ENCODE measurements at places on chromosomes 11 and 22.
A peak's percentile ranks its signal among the peaks of the same experiment; 100 is the strongest.

DNA sequence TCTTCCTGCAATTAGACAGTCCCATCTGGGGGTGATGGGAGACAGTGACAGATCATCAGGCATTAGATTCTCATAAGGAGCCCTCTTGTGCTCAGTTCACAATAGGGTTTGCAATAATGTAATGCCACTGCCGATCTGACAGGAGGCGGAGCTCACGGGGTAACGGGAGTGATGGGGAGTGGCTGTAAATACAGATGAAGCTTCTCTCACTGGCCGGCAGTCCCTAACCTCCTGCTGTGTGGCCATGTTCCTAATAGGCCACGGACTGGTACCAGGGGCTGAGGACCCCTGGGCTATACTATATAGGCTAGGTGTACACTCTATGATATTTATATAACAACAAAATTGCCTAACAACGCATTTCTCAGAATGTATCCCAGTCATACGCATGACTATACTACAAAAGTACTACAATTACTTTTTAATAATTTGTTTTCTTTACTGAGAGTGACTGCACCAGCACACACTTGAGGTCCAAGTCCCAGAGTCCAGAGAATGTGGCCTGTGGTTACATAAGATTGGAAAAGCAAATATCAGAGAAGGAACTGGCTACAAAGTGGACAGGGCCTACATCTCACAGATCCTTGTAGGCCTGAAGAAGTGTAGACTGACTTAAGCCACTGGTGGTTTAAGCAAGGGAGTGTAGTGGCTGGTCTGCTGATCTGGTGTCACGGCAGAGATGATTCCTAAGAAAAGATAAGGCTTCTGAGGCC lies 200.0 kb downstream of the LARGE1 start:
- no peak for DNase-seq

GRCh38 chr22:27218012-27218920 lies 560.9 kb downstream of the MIAT start:
- no peak for DNase-seq

- DNase-seq = peak; percentile 73
Measured at GRCh38 chr11:65446446-65447277, 24.1 kb downstream of the NEAT1 start.

DNA sequence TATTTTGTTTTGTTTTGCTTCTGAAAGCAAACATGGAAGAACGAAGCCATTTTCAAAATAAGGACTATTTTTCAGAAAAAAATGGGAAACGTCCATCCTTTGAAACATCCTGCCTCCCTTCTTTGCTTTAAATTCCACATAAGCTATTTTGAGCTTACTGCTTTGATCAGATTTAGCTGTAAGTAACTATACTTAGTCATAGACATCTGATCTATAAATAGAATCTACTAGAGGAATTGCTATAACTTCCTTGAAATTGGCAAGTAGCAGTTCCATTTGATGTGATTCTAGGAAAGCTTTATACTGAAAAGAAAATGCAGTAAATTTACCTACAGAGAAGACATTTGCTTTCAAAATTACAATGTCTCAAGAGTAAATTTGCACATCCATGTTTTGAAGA lies 305.8 kb downstream of the TTC28 start:
- peak; percentile 44 for DNase-seq

GRCh38 chr22:27616033-27616432 lies 185.5 kb downstream of the MN1 start:
- no peak for DNase-seq

- DNase-seq = no peak
Measured at GRCh38 chr22:26822313-26822712, 164.9 kb downstream of the MIAT start.

GRCh38 chr11:47714554-47715081 lies 551 bp downstream of the AGBL2 start:
- DNase-seq = peak; percentile 11

DNA sequence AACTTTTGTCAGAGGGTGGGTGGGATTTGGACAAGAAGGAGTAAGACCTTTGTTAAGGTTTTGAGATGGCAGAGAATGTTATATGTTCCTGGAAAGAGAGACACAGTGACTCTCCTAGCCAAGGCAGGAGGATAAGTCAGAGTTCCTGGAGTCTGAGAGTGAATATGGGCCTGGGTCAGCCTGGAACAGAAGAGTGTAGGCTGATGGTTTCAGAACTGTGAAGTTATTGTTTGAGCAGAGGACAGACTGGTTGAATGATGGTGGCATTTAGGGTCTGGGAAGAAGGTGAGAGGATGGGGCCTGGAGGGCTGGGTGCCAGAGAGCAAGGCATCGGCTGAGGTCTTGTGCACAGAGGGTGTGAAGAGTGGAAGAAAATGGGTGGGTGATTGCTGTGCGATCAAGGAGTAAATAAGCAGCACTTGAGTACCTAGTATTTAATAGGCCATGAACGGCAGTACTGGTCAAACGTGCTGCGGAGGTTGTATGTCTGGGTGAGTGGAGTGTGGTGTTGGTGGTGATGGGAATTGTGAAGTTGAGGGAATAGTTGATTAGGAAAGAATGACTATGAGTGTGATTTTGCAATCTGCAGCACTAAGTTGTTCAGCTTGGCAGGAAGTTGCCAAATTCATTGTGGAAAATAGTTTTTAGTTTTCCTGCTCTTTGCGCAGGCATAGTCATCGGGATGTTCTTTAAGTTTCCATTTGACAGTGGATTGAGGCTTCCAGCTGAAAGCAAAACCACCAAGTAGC lies 1.8 kb downstream of the PANX1 start:
- peak; percentile 94 for DNase-seq

DNA sequence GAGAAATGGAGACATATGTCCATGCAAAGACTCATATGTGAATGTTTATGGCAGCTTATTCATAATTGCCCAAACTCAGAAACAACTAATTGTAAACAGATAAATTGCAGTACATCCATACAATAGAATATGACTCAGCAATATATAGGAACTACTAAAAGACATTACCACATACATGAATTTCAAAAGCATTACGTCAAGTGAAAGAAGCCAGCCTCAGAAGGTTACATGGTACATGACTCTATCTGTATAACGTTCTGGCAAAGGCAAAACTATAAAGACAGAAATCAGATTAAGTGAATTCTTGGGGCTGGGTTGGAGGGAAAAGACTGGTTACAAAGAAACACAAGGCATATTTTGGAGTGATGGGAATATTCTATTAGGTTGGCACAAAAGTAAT lies 7.2 kb downstream of the KCTD21 start:
- peak; percentile 57 for DNase-seq

- no peak for DNase-seq
Measured at GRCh38 chr22:23395530-23396361, 184.3 kb downstream of the IGLL1 start.

GRCh38 chr22:41876275-41876674 lies 38.6 kb downstream of the SHISA8 start:
- no peak for DNase-seq

DNA sequence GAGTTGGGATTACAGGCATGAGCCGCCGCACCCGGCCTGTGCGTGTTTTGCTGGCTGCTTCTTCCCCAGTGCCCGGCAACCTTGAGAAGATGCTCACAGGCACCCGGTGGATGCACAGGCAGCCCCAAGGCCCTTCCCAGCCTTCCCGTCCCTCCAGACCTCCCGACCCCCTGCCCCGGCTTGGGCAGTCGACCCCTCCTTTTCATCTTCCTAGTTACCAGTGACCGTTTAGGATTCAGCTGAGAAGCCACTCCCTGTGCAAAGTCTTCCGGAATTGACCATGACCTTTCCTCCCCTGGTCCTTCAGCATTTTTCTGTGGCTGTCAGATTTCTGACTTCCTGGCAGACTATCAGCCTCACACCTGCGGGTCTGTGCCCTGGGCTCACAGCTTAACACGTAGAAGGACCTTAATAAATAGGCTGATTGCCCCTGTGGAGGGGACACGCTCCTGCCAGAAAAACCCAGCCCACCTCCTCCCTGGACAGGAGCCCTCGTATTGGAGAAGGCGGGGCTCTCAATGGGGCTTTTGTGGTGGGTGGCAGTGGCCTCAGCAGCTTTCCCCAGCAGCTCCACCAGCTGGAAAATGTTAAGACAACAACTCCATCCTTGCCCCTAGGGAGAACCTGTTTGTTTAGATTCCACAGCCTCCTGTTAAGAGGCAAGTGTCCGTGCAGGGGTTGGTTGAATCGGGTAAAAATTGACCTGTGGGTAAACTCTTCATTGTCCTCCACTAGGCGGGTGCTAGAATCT lies 10.4 kb upstream of the ANO1 start:
- no peak for DNase-seq

GRCh38 chr11:71240865-71241691 lies 11.3 kb downstream of the SHANK2 start:
- peak; percentile 96 for DNase-seq

DNA sequence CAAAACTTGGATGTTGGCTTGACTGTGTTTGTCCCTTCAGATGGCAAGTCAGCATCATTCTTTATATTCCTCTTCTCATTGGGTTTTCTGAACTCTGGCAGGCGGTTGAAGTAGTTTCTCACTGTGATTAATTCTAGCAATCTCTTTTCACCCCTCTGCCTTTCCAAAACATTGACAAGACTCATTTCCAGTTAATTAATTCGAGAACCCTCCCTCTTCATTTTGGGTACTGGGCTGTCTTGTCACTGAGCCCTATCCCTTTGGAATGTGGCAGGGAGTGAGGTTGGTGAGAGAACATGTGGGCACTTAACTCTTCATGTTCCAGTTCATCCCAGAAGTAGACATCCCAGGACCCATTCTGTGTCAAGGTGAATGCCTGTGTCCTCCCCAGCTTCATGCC lies 133.0 kb downstream of the WNT7B start:
- DNase-seq = no peak

DNA sequence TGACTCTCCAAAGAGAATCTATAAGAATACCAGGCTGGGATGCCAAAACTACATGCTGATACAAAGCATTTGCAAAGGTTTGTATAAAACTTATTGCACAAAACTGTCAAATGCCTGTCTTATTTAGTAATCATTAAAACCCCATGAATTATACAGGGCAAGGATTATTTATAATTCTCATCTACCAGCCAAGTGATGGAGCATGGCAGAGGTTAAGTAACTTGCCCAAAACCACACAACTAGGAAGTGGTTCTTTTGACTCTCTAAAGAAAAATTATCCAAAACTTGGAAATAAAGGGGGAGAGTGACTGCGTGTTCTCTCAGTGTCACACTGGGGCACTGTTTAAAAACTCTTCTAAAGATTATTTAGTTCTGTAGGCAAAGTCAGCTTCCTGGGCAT lies 17.4 kb upstream of the CLMP start:
- no peak for DNase-seq

GRCh38 chr11:363948-364761 lies 5.1 kb upstream of the B4GALNT4 start:
- DNase-seq = no peak

DNA sequence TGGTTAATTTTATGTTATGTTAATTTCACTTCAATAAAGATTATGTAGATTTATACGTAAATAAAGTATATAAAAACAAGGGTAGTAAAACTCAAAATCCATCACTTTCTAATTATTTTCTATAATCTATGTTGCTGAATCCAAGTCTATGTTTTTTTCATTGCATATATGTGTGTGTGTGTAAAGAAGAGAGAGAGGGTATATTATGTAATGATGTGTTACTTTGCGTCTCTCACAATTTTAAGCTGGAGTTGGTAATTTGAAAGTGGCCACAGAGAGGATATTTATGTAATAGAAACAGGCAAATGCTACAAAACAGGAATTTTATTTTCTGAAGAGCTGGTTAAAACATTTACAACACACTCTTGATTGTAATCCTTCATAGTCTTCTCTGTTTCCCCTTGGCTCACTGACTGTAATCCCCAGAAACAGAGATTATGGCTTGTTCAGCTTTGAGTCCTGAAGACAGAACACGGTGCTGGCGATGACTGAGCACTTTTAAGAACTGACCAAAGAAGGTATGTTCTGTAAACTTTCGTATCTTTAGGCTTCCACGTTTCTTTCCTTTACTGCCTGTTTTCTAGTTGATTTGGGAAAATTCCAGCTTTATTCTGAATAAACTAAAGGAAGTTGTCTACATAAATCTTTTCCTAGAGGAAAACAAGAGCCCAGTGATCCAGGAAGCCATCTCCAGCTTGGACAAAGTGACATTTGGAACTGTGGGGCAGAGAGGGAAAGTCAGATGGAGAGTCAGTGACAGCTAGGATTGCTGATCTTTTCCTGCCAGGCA lies 43.6 kb downstream of the OR2AG2 start:
- no peak for DNase-seq

- DNase-seq = no peak
Measured at GRCh38 chr11:14045417-14045816, 82.9 kb downstream of the SPON1 start.

GRCh38 chr11:56531856-56532255 lies 11.2 kb downstream of the OR5M11 start:
- no peak for DNase-seq

DNA sequence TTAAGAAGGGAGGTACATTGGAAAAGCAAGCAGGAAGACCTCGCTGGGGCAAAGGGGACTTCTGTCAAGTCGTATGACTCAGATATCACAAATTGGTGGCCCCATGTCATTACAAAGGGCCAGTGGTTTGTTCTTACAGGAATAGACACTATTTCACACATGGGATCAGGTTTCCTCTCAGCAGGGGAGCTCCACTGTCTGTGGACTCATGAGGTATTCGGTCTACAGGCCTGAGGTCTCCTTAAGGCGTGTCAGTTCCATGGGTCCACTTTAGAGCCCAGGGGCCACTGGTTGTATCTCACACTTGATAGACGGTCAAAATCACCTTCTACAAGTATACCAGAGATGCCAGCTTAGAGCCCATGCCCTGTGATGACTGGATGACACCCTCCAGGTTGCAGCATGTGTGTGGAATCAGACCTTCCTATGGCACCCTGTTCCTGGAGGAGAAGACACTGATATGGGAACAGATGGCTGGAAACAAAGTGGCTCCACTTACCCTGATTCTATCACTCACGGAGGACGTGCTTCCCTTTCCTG lies 288.1 kb upstream of the B3GAT1 start:
- DNase-seq = no peak

DNA sequence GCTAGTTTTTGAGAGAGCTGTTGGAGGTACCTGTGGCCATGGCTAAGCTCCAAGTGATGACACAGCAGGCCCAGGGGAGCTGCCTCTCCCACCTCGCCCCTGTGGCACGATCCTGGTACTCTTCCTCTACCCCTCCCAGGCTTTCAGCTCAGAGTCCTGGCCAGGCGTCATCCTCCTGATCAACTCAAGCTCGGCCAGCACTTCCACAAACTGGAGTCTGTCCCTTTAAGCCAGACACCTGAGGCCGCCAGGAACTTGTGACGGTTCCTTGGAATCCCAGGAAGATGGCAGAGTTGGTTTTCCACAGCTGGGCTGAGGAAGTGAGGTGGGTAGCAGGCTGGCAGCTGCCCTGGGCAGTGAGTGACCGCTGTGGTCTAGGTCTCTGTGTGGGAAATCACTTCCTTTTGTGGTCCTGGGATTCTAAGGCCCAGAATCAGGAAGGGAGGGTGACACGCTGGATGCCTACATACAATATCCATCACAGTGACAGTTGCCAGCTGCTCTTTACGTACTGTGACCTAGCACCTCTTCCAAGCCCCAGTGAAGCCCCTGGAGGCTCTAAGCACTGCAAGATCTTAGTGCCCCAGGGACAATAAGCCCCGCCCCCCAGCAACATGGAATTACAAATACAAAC lies 3.2 kb upstream of the CST6 start:
- no peak for DNase-seq

DNA sequence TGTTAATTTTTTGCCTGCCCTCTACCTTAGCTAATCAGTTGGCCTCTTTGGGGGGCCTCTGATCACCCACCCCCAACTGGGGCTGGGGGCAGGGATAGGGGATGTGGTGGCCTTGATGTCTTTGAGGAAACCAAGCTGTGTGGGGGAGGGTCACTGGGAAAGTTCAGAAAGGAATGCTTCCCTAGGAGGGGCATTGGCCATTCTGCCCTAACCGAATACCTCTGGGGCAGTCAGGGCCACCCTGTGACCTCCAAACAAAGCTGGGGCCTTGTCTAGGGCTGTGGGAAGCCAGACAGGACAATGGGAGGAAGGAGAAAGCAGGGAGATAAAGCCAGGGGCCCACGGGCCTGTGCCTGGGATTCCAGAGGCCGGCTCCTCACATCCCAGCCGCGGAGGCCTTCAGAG lies 97.5 kb downstream of the TSPAN18 start:
- no peak for DNase-seq

Measured in choroid plexus epithelial cell (primary cell).